Fibroblast of skin of abdomen (primary cell): ENCODE measurements at places on chromosomes 5 and 9.

DNA sequence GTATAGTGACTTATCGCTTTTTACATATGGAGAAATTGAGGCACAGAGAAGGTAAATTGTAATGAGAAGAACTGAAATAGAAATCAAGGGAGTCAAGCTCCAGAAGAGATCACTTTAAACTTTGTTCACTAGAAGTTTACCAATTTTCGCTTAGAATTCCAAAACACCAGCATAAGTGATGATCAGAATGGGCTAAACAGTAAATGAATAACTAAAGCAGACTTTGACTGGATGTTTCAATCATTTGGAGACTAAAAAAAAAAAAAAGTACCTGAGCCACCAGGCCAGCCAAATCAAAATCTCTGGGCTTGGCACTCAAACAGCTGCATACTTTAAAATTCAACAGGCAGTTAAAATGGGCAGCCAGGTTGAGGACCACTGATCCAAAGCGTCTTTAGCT lies 38.2 kb upstream of the FYB1 start:
- DNase-seq = no peak

DNA sequence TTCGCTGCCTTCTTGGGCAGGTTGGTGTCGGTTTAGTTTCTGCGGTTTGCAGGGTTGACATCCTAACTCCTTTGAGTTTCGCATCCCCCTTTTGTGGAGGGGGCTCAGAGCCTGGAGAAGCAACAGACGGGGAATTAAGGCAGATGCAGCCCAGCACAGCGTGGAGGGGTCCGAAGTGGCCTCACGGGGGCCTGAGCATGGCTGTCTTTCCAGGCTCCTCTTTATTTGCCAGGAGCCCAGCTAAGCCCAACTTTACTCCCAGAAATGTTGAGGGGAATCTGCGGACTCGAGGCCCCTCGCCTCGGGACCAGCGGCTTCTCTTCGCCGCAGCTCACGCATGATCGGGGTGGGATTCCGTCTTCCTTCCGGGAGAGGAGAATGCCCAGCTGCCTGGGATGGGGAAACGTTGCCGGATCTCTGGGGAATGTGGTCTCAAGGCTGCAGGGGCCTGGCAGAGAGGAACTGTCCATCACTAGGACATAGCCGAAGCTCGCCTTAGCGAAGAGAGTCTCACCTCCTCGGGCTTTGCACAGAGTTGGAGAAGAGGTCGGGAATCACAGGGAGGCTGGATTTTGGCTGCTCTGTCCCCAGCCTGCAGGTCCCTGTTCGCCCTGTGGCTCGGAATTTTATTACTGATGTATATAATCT lies 1.3 kb downstream of the RAI14 start:
- peak; percentile 43 for DNase-seq

- DNase-seq = no peak
Measured at GRCh38 chr9:94270009-94270408, 10.9 kb downstream of the ZNF169 start.

DNA sequence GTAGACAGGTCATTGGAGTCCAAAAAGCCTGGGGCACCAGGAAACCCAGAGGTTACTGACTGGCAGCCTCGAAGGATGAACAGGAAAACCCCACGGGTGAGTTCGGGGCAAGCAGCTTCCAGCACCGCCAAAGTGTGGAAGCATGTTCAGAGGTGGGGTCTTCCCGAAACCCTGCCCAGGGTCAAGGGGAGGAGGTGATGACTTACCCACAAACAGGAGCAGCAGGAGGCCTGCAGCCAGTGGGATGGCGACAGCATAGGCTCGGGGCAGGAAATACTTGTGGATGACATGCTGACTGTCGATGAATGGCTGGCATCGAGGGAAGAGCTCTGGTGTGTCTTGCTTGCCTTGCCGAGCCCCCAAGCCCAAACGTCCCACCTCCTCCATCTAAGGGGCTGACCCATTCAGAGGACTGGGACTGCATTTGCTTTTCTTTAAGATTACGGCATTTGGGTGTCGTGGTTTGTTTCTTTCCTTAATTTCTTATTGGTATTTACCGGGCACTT lies 1.3 kb downstream of the DPM2 start:
- DNase-seq = no peak

GRCh38 chr9:96515621-96516470 lies 65.9 kb downstream of the HABP4 start:
- DNase-seq = peak; percentile 44

- DNase-seq = peak; percentile 64
Measured at GRCh38 chr9:21994556-21995005, at the start of gene CDKN2B-AS1. CDKN2B-AS1 (plus strand) TSS chr9:21994791.

- DNase-seq = no peak
Measured at GRCh38 chr9:93172666-93173364, 11.1 kb upstream of the WNK2 start.
